Activated naive CD8-positive, alpha-beta T cell treated with anti-CD3 and anti-CD28 coated beads, Interleukin-2, amount 50 U/mL, for 24 hours (primary cell): ENCODE measurements at places on chromosomes 3 and 15.

DNA sequence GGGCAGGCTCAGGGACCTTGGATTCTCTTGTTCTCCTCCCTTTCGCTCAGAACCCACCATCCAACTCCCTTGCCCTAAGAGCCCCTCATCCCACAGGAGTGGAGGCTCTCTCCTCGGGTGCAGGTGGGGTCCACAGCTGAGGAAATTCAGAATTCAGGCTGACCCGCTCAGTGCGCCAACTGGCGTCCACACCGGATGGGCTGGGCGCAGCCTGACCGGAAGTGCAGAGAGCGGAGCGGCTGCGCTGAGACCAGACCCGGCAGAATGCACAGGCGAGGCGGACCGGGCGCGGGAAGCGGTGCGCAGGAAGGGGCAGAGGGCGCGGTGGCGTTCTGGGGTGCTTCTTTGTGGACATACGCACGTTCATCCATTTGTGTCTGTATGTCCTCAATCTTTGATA is 210.4 kb upstream of the NDN start:
- H3K4me3 ChIP-seq = no peak overlapping the region
- H3K27ac ChIP-seq = no peak overlapping the region
- no peaks in the 10 kb centered on the region for H3K36me3 ChIP-seq
- H3K27me3 ChIP-seq = peaks cover 5% of the 10 kb centered on the region
- DNase-seq = no peak

- peaks cover 47% of the 10 kb centered on the region for H3K4me1 ChIP-seq
- no peaks in the 10 kb centered on the region for H3K27me3 ChIP-seq
- no peak for DNase-seq
These were observed 6.1 kb downstream of the NGRN start for GRCh38 chr15:90271459-90272166.

DNA sequence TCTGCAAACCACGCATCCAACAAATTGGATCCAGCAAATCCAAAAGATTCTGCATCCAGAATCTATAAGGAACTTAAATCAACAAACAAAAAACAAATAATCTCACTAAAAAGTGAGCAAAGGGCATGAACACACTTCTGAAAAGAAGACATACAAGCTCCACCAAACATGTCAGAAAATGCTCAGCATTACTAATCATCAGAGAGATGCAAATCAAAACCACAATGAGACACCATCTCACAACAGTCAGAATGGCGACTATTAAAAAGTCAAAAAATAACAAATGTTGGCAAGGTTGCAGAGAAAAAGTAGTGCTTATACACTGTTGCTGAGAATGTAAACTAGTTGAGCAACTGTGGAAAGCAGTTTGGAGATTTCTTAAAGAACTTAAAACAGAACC is 21.6 kb upstream of the SLC25A36 start:
- DNase-seq = no peak
- no peaks in the 10 kb centered on the region for H3K4me1 ChIP-seq
- peaks cover 12% of the 10 kb centered on the region for H3K27me3 ChIP-seq
- no peak overlapping the region for H3K4me3 ChIP-seq
- H3K36me3 ChIP-seq = no peaks in the 10 kb centered on the region

- H3K27me3 ChIP-seq = peaks cover 2% of the 10 kb centered on the region
- peak; percentile 55 for DNase-seq
- peaks cover 22% of the 10 kb centered on the region for H3K36me3 ChIP-seq
- peak overlapping the region; percentile 97 for H3K4me3 ChIP-seq
- peaks cover 58% of the 10 kb centered on the region for H3K4me1 ChIP-seq
These were observed 790 bp downstream of the RAB5A start for GRCh38 chr3:19947549-19948225.

GRCh38 chr15:58019503-58020376 is 45.8 kb downstream of the ALDH1A2 start:
- H3K4me1 ChIP-seq = no peaks in the 10 kb centered on the region
- DNase-seq = no peak
- no peak overlapping the region for H3K4me3 ChIP-seq

DNA sequence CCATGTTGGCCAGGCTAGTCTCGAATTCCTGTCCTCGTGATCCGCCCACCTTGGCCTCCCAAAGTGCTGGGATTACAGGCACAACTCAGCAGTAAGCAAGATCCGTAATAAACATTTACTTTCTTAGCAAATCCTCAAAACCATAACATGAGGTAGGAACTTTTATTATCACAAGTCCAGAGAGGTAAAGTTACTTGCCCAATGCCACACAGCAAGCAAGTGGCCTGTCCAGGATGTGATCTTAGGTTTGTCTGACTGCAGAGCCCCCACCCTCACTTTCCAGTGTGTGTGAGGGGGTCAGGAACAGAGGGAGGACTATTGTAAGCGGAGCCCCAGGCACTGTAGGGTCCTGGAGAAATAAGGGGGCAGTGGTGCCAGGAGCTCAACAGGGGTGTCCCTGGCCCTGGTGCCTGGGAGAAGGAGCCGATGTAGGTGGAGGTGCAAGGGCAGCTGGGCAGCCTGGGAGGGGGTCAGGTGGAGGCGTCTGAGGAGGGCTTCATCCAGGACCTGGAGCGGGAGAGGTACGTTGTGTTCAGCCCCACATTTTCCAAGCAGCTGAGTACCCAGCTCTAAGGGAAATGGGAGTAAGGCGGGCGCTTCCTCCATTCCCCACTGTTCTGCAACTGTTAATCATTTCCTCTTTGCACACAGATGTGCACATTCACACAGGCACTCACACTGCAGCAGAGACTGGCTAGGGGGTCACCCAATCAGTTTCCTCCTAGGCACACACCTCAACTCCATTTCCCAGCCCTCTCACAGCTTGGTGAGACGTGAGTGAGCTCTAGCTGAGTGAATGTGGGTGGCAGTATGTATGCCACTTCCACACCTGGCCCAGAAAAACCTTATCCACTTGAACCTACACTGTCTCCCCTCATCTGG is 5.9 kb downstream of the RPUSD3 start:
- DNase-seq = no peak
- peaks cover 32% of the 10 kb centered on the region for H3K36me3 ChIP-seq
- peaks cover 11% of the 10 kb centered on the region for H3K4me1 ChIP-seq
- H3K27me3 ChIP-seq = no peaks in the 10 kb centered on the region
- H3K4me3 ChIP-seq = no peak overlapping the region
- H3K27ac ChIP-seq = no peak overlapping the region

DNA sequence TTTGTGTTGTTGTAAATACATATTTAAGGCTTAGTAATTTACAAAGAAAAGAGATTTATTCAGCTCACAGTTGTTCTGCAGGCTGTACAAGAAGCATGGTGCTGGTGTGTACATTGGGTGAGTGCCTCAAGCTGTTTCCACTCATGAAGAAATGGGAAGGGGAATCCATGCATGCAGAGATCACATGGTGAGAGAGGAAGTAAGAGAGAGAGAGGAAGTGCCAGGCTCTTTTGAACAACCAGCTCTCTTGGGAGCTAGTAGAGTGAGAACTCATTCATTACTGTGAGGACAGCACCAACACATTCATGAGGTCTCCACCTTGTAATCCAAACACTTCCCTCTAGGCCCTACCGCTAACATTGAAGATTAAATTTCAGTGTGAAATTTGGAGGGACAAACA is 909.2 kb downstream of the NSUN3 start:
- H3K4me1 ChIP-seq = no peaks in the 10 kb centered on the region
- no peak overlapping the region for H3K27ac ChIP-seq
- H3K36me3 ChIP-seq = no peaks in the 10 kb centered on the region
- no peaks in the 10 kb centered on the region for H3K27me3 ChIP-seq
- no peak for DNase-seq

DNA sequence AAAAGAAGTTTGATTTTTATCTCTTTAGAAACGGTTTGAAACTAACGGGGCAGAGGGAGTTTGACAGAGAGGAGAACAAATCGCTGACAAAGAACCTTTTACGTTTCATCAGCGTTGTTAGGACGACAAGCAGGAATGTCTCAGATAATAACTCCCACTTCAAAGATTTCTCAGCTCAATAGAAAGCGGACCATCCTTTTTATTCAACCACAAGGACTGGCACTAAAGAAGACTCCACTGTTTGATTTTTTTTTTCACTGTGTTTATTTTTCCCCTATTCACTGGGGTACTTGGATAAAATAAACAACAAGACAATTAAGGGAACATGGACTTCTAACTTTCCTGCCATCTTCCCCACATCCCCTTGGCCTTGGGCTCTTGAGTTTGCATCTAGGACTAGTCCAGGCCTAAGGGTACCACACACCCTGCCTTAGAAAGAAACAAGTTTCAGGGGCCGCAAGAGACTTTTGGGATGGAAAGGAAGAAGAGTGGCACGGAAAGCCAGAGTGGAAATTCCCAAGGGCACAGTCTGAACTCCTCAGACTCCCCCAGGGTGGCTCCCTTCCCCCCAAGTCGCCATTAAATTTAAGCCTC is 19.0 kb downstream of the ZIC4 start:
- peaks cover 8% of the 10 kb centered on the region for H3K36me3 ChIP-seq
- no peak overlapping the region for H3K4me3 ChIP-seq
- H3K4me1 ChIP-seq = no peaks in the 10 kb centered on the region
- H3K27ac ChIP-seq = no peak overlapping the region
- H3K27me3 ChIP-seq = peaks cover 93% of the 10 kb centered on the region

- no peaks in the 10 kb centered on the region for H3K4me1 ChIP-seq
- DNase-seq = no peak
- H3K27ac ChIP-seq = no peak overlapping the region
- no peaks in the 10 kb centered on the region for H3K36me3 ChIP-seq
These were observed 138.9 kb downstream of the CACNA1D start for GRCh38 chr3:53633197-53633787.

- DNase-seq = no peak
- peaks cover 9% of the 10 kb centered on the region for H3K36me3 ChIP-seq
- no peak overlapping the region for H3K27ac ChIP-seq
- H3K4me3 ChIP-seq = no peak overlapping the region
- no peaks in the 10 kb centered on the region for H3K4me1 ChIP-seq
These were observed 26.4 kb downstream of the RSL24D1 start for GRCh38 chr15:55170361-55170760.

- H3K4me1 ChIP-seq = peaks cover 3% of the 10 kb centered on the region
- H3K4me3 ChIP-seq = no peak overlapping the region
- DNase-seq = no peak
- peaks cover 12% of the 10 kb centered on the region for H3K36me3 ChIP-seq
- H3K27ac ChIP-seq = no peak overlapping the region
These were observed 45.6 kb downstream of the DNASE1L3 start for GRCh38 chr3:58164906-58165821.

GRCh38 chr3:150535204-150535603 is 11.1 kb downstream of the SERP1 start:
- H3K36me3 ChIP-seq = no peaks in the 10 kb centered on the region
- no peaks in the 10 kb centered on the region for H3K27me3 ChIP-seq
- H3K4me1 ChIP-seq = peaks cover 12% of the 10 kb centered on the region
- DNase-seq = no peak
- no peak overlapping the region for H3K27ac ChIP-seq
- H3K4me3 ChIP-seq = no peak overlapping the region

- no peak overlapping the region for H3K4me3 ChIP-seq
- H3K27me3 ChIP-seq = peaks cover 14% of the 10 kb centered on the region
- H3K27ac ChIP-seq = no peak overlapping the region
- no peaks in the 10 kb centered on the region for H3K36me3 ChIP-seq
These were observed 131.0 kb downstream of the KCNAB1 start for GRCh38 chr3:156251424-156251823.

GRCh38 chr3:80244390-80244789 is 476.6 kb upstream of the ROBO1 start:
- H3K36me3 ChIP-seq = no peaks in the 10 kb centered on the region
- no peak overlapping the region for H3K4me3 ChIP-seq
- no peaks in the 10 kb centered on the region for H3K27me3 ChIP-seq
- H3K27ac ChIP-seq = no peak overlapping the region

DNA sequence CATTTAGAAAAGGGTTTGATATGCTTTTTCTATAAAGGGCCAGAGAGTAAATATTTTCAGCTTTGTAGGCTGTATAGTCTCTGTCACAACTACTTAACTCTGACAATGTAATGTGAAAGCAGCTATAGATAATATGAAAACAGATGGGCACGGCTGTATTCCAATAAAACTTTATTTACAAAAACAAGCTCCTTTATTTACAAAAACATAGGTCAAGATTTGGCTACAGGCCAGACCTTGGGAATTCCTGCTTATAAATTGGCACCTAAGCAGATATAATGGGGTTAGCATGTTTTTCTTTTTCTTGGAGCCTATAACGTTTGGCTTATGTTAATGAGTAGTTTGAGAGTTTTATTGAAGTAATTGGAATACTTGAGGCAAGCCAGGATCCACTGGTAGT is 119.4 kb upstream of the CGNL1 start:
- DNase-seq = no peak
- no peak overlapping the region for H3K4me3 ChIP-seq
- no peaks in the 10 kb centered on the region for H3K27me3 ChIP-seq
- H3K4me1 ChIP-seq = no peaks in the 10 kb centered on the region
- H3K36me3 ChIP-seq = peaks cover 13% of the 10 kb centered on the region
- no peak overlapping the region for H3K27ac ChIP-seq

- no peak for DNase-seq
- H3K27me3 ChIP-seq = no peaks in the 10 kb centered on the region
- no peak overlapping the region for H3K27ac ChIP-seq
These were observed 4.5 kb upstream of the POPDC2 start for GRCh38 chr3:119664850-119665379.

DNA sequence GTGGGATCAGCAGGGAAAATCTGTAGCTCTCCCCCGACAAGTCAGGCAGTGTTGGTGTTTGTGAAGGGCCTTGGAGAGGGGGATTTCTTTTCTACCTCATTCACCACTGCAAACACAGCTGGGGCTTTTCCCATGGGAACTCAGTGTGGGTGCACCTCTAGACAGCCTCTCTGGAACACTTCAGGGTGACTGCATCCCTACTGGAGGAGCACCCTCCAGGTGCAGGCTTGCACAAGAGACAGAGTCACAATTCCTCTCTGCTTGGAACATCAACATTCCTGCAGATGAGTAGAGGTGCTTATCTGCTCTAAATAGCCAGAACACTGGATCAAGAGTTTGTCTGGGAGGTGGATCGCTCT is 72.7 kb upstream of the AKAP13 start:
- H3K4me1 ChIP-seq = peaks cover 31% of the 10 kb centered on the region
- no peak overlapping the region for H3K27ac ChIP-seq
- peaks cover 2% of the 10 kb centered on the region for H3K36me3 ChIP-seq
- no peaks in the 10 kb centered on the region for H3K27me3 ChIP-seq
- H3K4me3 ChIP-seq = no peak overlapping the region

- no peak for DNase-seq
- peaks cover 35% of the 10 kb centered on the region for H3K4me1 ChIP-seq
- no peak overlapping the region for H3K27ac ChIP-seq
- no peak overlapping the region for H3K4me3 ChIP-seq
- H3K36me3 ChIP-seq = no peaks in the 10 kb centered on the region
- no peaks in the 10 kb centered on the region for H3K27me3 ChIP-seq
These were observed 4.4 kb upstream of the XIRP1 start for GRCh38 chr3:39196671-39197356.

GRCh38 chr3:17006132-17006852 is 121.5 kb downstream of the PLCL2 start:
- no peak for DNase-seq
- H3K36me3 ChIP-seq = peaks cover 21% of the 10 kb centered on the region
- no peaks in the 10 kb centered on the region for H3K27me3 ChIP-seq
- H3K27ac ChIP-seq = peak overlapping the region; percentile 10

DNA sequence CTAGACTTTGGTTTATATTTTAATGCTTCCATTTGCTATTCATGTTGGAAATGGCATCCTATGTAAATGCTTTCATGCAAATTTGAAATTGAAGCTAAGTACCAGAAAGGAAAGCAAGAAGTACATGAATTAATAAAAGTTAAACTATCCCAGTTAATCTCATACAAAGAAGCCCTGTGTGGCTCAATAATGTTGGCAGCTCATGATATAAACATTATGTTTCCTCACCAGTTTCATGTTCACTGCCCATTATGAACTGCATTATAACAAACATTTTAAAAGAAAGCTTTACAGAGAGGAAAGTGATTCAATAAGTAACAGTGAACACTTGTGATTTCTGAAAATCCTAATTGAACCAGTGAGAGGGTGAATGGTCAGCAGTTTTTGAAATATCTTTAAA is 62.9 kb upstream of the ROBO2 start:
- H3K4me1 ChIP-seq = no peaks in the 10 kb centered on the region
- no peak overlapping the region for H3K27ac ChIP-seq
- no peaks in the 10 kb centered on the region for H3K27me3 ChIP-seq
- DNase-seq = no peak
